Urinary bladder (tissue), 4 donors: ENCODE measurements at places on chromosomes 6 and 20. TPM values are rescaled to one million over a fixed set of nuclear protein-coding genes. Genes with fewer than 3 reads are reported as not detected.

- DNase-seq: no peak
Observed at GRCh38 chr6:75145976-75146375, 59.9 kb downstream of the COL12A1 start.

GRCh38 chr6:152595499-152595898, 41.7 kb downstream of the SYNE1 start:
- DNase-seq: no peak

GRCh38 chr6:50128420-50129005, 78.8 kb upstream of the DEFB112 start:
- no peak for DNase-seq

The SSTR4 gene
- polyA plus RNA-seq: 0.06 TPM

GRCh38 chr6:683742-684440, 9.0 kb downstream of the EXOC2 start:
- DNase-seq: peak; percentile 49

DNA sequence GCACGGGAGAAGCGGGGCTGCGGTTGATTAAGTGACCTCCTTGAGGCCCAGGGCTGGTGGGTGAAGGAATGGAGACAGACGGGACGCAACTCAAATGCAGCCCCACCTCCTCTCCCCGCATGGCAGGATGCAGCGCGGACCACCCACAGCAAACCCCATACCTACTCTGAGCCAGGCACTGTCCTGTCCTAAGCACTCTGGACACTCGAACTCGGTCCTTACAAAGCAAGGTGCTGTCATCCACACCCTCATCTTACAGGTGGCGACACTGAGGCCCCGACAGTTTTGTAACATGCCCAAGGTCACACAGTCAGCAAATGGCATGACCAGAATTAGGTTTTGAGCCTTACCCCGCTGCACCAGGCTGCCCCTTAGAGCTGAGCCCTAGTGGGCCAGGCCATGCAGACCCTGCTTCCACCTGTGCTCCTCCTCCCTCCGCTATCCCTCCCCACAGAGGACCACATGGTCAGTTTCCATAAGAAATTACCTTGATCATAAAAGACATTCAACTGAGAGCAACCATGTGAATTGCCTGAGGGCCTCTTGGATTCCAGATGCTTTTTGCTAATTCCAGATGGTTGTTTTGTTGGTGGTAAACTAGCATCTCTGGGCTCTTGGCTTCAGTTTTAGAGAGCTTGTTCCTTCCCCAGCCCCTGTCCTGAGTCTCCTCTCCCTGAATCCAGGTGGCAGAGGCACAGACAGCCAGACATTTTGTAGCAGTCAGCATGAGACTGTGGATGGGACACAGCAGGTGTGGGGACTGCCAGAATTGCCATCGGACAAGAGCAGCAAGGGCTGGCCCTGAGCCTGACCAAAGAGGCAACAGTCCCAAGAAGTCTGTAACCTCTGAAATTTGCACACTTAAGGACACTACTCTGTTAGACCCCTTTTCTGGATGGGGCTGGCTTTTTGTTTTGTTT, 171.9 kb upstream of the PMEPA1 start:
- DNase-seq: no peak

GRCh38 chr6:129402244-129402643, 307.7 kb downstream of the ARHGAP18 start:
- DNase-seq: no peak

The CLPSL2 gene
- not detected for polyA plus RNA-seq

- no peak for DNase-seq
Observed at GRCh38 chr20:41350408-41350962, 9.9 kb downstream of the LPIN3 start.

The NMBR gene
- 0.15 TPM for polyA plus RNA-seq

DNA sequence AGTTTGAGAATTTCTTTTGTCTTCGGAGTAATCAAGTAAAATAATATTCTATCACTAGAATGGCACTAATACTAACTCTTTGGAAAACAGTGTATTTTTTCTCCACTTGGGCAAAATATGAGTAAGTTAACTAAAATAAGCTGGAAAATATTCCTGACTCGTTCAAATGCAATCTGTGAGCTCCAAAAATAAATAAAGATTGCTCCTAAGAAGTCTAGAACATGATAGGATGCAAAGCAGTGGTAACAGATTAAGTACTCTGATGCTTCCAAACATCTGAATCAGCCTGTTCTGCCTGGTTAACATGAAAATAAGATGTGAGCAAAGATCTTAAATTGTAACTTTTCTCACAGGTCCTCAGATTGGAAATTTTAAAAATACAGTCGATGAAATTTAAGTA, 285.1 kb upstream of the ID4 start:
- no peak for DNase-seq

The AIG1 gene
- polyA plus RNA-seq: 30.7 TPM
